ENCODE measurements at places on chromosomes 7 and 10.
A peak's percentile ranks its signal among the peaks of the same experiment; 100 is the strongest.

DNA sequence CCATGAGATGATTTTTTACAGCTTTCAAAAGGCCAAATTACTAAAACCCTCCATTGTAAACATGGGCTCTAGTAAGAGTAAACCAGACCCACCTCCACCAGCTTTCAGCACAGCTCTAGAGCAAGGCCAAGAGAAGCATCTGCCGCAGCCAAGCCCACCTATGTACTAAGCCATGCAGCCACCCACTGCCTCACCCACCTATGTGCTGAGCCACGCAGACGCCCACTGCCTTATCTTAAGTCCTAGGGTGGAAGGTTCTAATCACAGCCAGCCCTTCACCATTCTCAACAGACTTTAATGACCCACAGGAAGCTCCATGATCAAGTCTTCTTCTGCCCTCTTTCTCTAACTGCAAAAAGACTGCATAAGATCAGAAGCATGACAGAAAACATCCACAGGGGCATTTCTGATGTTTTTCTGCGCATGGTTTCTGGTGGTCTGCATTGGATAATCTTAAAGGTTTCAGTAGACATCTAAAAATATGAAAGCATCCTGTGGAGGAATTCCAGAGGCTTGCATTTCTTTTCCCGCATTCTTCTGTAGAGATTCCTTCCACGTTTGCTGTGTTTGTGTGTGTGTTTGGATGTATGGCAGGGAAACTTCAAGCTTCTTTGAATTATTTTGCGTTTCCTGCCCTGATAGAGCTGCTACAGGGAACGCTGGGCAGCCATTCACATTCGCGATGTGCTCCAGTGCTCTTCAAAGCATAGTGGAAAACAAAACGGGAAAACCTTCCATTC, 286.1 kb upstream of the KLF6 start:
- DNase-seq: no peak

DNA sequence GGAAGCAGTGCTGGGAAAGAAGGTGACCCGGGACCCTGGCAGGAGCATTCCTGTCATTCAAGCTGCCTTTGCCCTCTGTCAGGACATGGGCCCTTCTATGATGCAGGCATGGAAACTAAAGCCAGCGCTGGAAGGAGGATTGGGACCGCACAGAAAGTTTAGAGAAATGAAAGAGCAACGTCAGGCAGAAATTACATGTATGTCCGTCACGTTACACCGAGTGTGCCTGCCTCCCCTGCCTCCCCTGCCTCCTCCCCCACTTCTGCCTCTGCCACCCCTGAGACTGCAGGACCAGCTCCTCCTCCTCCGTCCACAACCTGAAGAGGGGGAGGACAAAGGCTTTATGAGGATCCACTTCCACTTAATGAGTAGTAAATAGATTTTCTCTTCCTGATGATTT, 13.9 kb upstream of the PWWP2B start:
- no peak for DNase-seq

GRCh38 chr10:12349629-12350166, 351 bp downstream of the CAMK1D start:
- no peak for DNase-seq

- DNase-seq: no peak
These were observed 3.6 kb downstream of the VOPP1 start for GRCh38 chr7:55568613-55569268.

DNA sequence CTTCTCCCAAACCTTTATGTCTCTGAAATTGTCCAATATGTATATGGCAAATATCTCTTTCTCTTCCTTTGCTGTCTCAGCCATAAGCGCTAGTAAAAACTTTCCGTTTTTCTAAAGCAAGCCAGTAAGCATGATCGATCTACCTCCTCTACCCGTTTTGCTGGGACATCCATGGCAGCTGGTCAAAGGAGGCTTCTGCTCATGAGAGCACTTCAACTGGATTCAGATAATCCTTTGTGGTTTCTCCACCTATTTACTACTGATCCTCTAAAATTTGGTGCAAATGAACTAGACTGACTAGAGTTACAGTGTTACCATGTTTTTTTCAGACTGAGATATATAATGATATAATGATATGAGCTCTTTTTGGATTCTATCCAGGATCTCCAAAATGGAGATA, 42.7 kb downstream of the GBF1 start:
- DNase-seq: no peak

GRCh38 chr7:96169439-96169838, 152.5 kb downstream of the SLC25A13 start:
- DNase-seq: no peak

GRCh38 chr10:100747456-100748230, 2.3 kb downstream of the PAX2 start:
- no peak for DNase-seq

DNA sequence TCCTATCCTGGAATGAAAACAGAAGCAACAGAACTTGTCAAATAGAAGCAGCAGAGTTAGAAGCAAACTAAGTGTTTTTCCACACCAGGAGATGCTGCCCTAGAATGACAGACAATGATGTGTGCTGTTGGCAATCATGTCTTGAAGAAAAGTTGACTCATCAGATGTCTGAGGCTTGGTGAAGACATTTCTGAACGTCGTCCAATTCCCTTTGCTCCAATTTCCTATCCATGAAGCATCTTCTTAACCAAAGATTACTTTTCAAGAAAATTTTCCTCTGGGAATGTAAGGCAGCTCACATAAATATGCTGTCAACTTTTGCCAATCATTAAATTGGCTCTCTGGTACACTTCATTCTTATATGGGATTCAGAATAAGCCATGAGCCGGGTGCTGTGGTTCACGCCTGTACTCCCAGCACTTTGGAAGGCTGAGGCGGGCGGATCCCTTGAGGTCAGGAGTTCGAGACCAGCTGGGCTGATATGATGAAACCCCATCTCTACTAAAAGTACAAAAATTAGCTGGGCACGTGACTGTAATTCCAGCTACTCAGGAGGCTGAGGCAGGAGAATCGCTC, 34.6 kb downstream of the MALSU1 start:
- no peak for DNase-seq

DNA sequence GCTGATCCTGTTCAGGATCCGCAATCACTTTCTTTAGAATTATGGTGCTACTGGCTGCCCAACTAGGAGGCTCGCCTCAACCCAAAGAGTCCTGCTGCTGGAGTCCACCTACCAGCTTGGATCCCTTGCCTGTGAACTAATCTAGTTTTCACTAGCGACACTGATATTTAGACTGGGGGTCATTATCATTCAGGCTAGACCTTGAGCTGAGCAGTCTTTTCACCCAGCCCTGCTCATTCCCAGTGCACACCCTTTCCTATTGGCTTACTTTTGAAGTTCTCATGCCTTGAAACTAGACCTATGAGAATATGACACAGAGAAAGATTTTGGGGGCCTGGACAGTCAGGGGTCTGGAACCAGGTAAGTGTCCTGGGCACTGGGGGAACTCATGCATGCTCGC, 107.9 kb downstream of the TMEM178B start:
- no peak for DNase-seq

DNA sequence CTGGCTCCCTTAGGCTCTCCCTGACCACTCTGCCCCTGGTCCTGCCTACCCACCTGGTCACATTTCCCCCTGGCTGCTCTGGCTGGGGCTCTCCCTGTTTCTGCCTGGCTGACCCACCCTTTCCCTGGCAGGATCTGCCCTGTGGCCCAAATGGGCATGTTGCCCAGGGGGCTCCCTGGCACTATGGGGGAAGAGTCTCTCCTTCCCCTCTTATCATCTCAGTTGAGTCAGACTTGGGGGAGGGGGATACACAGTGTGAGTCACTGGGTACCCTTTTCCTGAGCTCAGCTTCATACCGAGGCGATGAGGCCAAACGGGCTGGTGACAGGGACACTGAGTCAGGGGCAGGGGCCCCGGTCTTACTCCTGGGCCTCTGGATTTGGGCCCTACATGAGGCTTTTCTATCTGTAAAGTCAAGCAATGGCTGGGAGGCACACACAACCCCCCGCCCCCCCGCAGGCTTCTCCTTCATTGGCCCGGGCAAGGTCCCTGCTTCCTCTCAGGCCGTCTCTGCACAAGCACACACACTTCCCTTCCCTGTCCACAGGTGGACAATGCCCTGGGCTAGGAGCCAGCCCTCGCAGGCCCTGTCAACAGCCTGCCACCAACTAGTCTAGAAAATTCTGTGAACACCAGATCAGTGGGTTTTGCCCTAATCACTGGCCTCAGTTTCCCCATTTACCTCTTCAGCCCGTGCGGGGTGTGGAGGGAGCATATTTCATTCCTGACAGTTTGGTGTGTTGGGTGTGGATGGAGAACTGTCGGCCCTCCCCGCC, 627 bp upstream of the FLNC start:
- no peak for DNase-seq

DNA sequence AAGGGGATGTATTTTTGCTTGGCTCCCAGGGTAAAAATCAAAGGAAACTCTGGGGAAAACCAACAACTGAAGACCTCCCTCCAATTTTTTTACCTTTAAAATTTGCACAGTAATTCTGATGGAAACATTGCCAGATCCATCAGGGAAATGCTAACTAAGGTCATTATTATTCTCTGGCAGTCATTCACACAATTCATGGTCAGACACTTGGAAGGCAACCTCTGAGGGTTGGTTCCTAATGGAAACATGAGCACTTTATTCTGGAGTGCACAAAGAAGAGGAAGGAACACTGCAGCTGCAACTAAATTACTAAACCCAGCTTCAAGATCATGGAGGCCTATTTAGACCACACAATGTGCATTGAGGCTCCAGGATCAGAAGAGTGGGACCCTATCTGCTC, 34.2 kb downstream of the SRI start:
- DNase-seq: no peak

GRCh38 chr7:38760226-38760625, 129.1 kb upstream of the AMPH start:
- no peak for DNase-seq

- no peak for DNase-seq
These were observed 114.1 kb downstream of the EMX2 start for GRCh38 chr10:117656385-117657367.

DNA sequence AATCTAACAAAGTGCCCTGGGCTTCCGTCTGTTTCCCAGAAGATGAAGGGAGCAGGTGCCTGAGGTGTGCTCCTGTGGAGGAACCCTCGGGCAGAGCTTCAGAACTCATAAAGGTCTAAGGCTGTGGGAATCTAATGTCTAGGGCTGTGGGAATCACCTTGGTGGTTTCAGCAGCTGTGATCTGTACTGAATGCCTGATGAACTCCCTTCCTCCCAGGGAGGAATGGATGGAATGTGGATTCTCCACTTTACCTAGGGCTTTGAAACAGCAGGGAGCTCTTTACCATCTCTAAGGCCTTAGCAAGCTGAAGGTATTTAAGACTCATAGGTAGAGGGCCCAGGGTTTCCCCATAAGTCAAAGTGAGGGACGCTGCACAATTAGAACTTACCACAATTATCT, 36.0 kb upstream of the SEMA3E start:
- DNase-seq: no peak

GRCh38 chr10:86642021-86642420, 12.3 kb upstream of the OPN4 start:
- DNase-seq: no peak

GRCh38 chr10:30893208-30893607, 138.5 kb downstream of the ZNF438 start:
- no peak for DNase-seq

- DNase-seq: no peak
These were observed 348.2 kb downstream of the SDK1 start for GRCh38 chr7:3649250-3649649.

GRCh38 chr7:70446448-70447143, 685.3 kb upstream of the GALNT17 start:
- DNase-seq: no peak

- no peak for DNase-seq
These were observed 57.6 kb downstream of the ADCYAP1R1 start for GRCh38 chr7:31109751-31110150.

GRCh38 chr7:774161-775109, 47.4 kb upstream of the PRKAR1B start:
- peak; percentile 39 for DNase-seq
